Stimulated activated effector memory CD8-positive, alpha-beta T cell treated with anti-CD3 and anti-CD28 coated beads, Interleukin-12 subunit alpha, Interleukin-12 subunit beta, amount 100 ng/mL, for 72 hours (primary cell): ENCODE measurements at places on chromosomes 4 and X.

DNA sequence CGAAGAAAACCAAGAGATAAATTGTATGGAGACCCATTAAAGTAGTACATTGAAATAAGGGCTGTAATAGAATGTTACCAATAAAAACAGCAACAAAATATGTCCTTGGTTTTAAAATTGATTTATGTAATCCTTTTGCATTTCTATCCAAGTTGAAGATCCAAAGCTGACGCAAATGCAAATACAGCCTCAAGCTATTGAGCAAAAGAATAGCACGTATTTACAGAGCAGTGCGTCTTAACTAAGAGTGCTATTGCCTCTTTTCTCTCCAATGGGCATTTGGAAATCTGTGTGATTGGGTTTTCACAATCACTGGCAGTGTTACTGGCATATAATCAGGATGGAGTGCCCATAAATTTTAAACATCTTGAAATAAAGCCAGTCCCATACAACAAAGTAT is 417.4 kb downstream of the TLL1 start:
- no peak for DNase-seq

- no peak for DNase-seq
These were observed 28.2 kb downstream of the ATP8A1 start for GRCh38 chr4:42628740-42629139.

- no peak for DNase-seq
These were observed 69.6 kb downstream of the CD38 start for GRCh38 chr4:15847746-15848145.

GRCh38 chrX:13190051-13190450 is 129.8 kb downstream of the ATXN3L start:
- no peak for DNase-seq

DNA sequence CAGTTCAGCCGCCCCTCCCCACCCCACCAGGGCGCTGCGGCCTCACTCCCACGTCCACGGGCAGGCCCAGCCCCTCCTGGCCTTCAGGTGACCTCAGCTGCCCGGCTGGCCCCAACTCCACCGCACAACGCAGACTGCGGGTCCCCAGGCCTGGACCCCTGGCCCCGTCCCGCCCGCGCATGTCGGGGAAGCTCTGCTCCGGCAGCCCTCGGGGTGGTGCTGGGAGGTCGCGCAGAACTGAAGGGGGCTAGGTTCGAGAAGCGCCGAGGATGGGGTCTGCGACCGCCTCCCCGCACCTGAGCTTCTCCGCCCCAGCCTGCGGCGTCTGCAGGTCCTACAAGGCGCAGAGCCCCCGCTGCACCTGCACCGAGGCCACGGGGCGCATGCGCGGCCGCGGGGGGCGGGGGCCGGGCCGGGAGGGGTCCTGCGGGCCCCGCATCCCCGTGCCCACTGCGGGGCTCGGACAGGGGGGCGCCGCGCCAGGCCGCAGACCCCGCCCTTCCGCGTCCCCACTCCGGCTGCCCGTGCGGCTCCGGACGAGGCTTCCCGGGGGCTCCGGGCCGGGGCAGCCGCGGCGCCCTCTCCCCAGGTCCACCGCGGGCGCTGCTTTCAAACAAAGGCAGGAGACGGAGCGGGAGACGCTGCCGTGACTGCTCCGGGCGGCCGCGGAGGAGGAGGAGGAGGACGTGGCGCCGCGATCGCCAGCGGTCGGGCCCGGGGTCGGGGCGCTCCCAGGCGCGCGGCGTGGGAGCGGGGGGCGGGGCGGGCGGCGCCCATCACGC is 672 bp upstream of the NAT8L start:
- DNase-seq: no peak

GRCh38 chrX:35711281-35711680 is 86.9 kb upstream of the MAGEB16 start:
- no peak for DNase-seq

GRCh38 chr4:145536044-145536443 is 54.4 kb downstream of the SMAD1 start:
- no peak for DNase-seq
